Mucosa of gallbladder (tissue), 1 donor: ENCODE measurements at places on chromosomes 6 and 20. TPM values are rescaled to one million over a fixed set of nuclear protein-coding genes. Genes with fewer than 3 reads are reported as not detected.
A peak's percentile ranks its signal among the peaks of the same experiment; 100 is the strongest.

The RIMS4 gene
- total RNA-seq: 0.06 TPM

- DNase-seq: peak; percentile 60
Measured at GRCh38 chr6:99393698-99394531, at the start of gene COQ3. TSS of gene COQ3 (minus strand) at chr6:99394195. CDS start at chr6:99394179, 16 bp downstream.

- DNase-seq: no peak
Measured at GRCh38 chr6:135701426-135701825, 150.1 kb upstream of the PDE7B start.

The FKBP5 gene
- total RNA-seq: 174 TPM

The TLDC2 gene
- 9.7 TPM for total RNA-seq

- DNase-seq: peak; percentile 66
Measured at GRCh38 chr6:39865011-39865888, 69.0 kb downstream of the MOCS1 start.
